ENCODE measurements at places on chromosomes 13 and 19. TPM values are rescaled to one million over a fixed set of nuclear protein-coding genes. Genes with fewer than 3 reads are reported as not detected.

GRCh38 chr13:52785739-52786138 lies 46.1 kb upstream of the CNMD start:
- H3K36me3 ChIP-seq = no peaks in the 10 kb centered on the region
- no peaks in the 10 kb centered on the region for H3K27me3 ChIP-seq
- no peak overlapping the region for H3K4me3 ChIP-seq
- no peak overlapping the region for H3K27ac ChIP-seq
- H3K4me1 ChIP-seq = no peaks in the 10 kb centered on the region

The ZNF540 gene
- 9.7 TPM for total RNA-seq

The KCTD12 gene
- total RNA-seq = 59.3 TPM

The SHD gene
- not detected for total RNA-seq

The FCER2 gene
- not detected for total RNA-seq

The ATP4A gene
- total RNA-seq = 1.9 TPM

DNA sequence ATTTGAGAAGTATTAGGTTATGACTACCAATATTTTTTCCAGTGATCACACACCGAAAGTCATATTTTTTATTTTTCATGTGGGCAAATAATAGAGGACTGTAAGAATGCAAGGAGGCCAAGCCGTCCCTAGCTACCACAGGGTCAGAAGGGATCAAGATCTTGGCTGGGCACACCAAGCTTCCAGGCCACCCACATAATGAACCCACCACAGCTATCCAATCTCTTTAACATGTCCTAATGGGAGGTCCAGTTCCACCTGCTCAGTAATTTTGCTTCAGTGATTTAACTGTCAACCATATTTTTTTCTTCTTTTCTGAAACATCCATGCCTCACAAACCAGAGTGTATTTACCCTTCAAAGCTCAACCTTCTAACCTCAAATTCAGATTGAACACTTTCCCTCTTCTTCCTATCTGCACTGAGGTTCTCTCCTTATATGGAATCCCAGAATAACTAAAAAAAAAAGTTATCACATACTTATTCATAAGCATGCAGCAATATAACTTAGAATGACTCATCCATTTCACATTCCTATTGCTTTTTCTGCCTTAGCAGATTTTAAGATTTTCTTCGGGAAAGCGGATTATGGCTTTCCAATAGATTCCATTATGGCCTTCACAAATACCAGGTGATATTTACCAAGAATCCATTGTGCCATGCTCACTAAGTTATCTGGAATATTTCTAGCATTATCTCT lies 12.2 kb downstream of the ARGLU1 start:
- no peak overlapping the region for H3K27ac ChIP-seq
- peaks cover 4% of the 10 kb centered on the region for H3K4me1 ChIP-seq
- peaks cover 14% of the 10 kb centered on the region for H3K36me3 ChIP-seq
- DNase-seq = no peak
- no peak overlapping the region for H3K4me3 ChIP-seq

The ZNF560 gene
- total RNA-seq = not detected
